Activated CD4-positive, alpha-beta T cell treated with anti-CD3 and anti-CD28 coated beads for 36 hours (primary cell): ENCODE measurements at places on chromosomes 5 and 9. TPM values are rescaled to one million over a fixed set of nuclear protein-coding genes. Genes with fewer than 3 reads are reported as not detected.

PCDHGC5 gene
- total RNA-seq = not detected

AQP7 gene
- total RNA-seq = not detected

C5orf22 gene
- 25.2 TPM for total RNA-seq

CSF1R gene
- 0.41 TPM for total RNA-seq

MSMP gene
- total RNA-seq = 0.39 TPM

GRCh38 chr5:75681125-75681830, 36.0 kb downstream of the POC5 start:
- H3K4me3 ChIP-seq = no peak overlapping the region
- no peak for DNase-seq
- H3K27me3 ChIP-seq = no peaks in the 10 kb centered on the region
- peaks cover 11% of the 10 kb centered on the region for H3K36me3 ChIP-seq
- H3K4me1 ChIP-seq = peaks cover 13% of the 10 kb centered on the region

DNA sequence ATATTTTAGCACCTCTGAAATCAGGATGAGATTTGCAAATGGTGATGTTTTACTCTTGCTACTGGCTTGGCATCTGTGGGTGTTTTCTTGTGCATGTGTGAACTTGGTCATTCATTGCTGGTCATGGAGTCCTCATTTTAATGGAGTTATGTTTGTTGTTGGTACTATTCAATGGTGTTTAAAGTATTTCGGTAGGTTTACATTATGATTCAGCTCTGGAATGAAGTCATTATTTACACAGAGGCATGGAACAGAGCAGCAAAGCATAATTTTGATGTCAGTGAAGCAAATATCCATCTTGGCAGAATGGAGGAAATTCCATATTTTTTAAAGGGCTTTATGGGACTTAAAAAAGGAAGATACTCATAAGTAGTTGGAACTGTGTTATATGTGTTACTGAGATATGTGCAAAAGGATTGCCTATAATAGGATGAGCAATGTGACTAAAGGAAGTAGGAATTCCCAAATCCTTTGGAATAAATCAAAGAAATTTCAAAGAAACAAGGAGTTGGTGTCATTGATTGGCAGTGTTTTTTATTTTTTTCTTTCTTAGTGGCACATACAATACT, 147.4 kb downstream of the ACTBL2 start:
- no peak for DNase-seq
- no peaks in the 10 kb centered on the region for H3K4me1 ChIP-seq
- no peak overlapping the region for H3K4me3 ChIP-seq
- no peak overlapping the region for H3K27ac ChIP-seq
- no peaks in the 10 kb centered on the region for H3K27me3 ChIP-seq
- no peaks in the 10 kb centered on the region for H3K36me3 ChIP-seq

GRCh38 chr9:91174772-91175171, 186.9 kb downstream of the AUH start:
- H3K27me3 ChIP-seq = no peaks in the 10 kb centered on the region
- peaks cover 69% of the 10 kb centered on the region for H3K4me1 ChIP-seq
- peak overlapping the region; percentile 52 for H3K4me3 ChIP-seq
- H3K36me3 ChIP-seq = peaks cover 33% of the 10 kb centered on the region

DNA sequence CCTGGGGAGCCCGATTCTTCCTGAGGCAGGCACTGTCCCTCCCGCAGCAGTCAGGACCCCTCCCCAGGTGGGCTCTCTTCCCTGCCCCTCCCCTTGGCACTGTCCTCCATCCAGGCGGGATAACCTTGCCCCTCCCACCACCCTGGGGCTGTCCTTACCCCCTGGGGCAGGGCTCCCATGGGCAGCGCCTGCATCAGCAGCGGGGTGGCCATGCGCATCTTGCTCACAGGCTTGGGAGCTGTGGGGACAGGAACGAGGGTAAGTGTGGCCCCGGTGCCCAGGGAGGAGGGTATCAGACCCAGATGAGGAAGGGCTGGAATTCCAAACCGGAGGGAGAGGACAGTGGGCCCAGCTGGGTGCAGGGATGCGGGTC, 6.0 kb downstream of the CD74 start:
- H3K4me3 ChIP-seq = no peak overlapping the region
- peaks cover 31% of the 10 kb centered on the region for H3K36me3 ChIP-seq
- no peak for DNase-seq
- H3K27me3 ChIP-seq = no peaks in the 10 kb centered on the region
- H3K27ac ChIP-seq = no peak overlapping the region
- H3K4me1 ChIP-seq = peaks cover 22% of the 10 kb centered on the region

DNA sequence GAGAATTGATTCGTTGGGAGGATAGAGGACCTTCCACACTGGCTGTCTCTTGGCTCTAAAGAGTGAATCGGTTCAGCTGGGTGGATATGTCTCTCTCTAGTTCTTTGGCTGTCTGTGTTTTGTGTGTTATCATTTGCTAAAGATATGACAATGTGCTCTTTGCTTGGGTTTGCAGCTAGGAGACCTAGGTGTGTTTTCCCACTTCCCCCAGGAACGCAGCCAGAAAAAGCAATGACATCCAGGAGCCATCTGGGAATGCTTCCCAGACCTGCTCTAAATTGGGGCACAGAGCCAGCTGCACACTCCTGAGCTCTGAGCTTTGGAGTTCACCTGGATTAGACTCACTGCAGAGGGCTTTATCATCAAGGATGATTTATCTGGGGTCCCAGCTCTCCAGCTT, 12.8 kb upstream of the PDZD2 start:
- peaks cover 8% of the 10 kb centered on the region for H3K27me3 ChIP-seq
- no peaks in the 10 kb centered on the region for H3K4me1 ChIP-seq
- H3K27ac ChIP-seq = no peak overlapping the region
- DNase-seq = no peak
- H3K4me3 ChIP-seq = no peak overlapping the region
- H3K36me3 ChIP-seq = no peaks in the 10 kb centered on the region

GRCh38 chr5:124659798-124660197, 86.6 kb downstream of the ZNF608 start:
- H3K4me1 ChIP-seq = no peaks in the 10 kb centered on the region
- DNase-seq = no peak
- H3K4me3 ChIP-seq = no peak overlapping the region
- H3K27me3 ChIP-seq = peaks cover 25% of the 10 kb centered on the region
- H3K27ac ChIP-seq = no peak overlapping the region

- no peaks in the 10 kb centered on the region for H3K36me3 ChIP-seq
- H3K27ac ChIP-seq = no peak overlapping the region
- no peaks in the 10 kb centered on the region for H3K4me1 ChIP-seq
- DNase-seq = no peak
These were observed 66.2 kb downstream of the PLK2 start for GRCh38 chr5:58393716-58394115.

DNA sequence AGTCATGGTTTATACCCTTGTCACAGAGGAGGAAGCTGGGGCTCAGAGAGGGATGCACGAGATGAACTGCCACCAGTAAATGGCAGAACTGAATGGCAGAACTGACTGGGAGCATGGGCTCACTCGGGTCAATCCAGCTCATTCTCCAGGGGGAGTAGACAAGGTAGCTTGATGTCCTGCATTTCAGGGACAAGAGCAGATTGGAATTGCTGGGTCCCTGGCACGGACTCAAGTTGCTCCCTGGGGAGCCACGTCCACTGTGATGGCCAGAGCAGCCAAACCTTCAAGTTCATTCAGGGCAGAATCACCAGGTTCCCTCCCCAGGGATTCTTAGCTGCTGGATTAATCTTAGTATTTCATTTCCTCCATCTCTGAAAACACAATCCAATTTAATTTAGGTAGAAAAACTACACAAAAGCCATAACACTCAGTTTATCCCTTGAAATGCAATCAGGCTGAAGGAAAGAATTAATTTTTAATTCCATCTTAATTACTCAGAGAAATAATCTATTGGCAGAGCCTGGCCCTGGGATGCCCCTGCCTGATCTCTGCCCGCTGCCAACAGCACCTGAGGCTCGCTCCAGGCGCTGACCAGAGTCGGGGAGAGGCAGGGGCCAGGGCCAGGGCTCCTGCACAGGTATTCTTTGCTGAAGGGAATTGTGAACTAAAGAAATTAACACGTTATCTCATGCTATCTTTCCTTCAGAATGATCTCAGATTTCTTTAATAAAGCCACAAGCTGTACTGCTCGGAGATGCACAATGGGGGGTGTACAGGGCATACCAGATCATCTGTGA, 42.0 kb upstream of the UNC5A start:
- DNase-seq = no peak
- H3K4me1 ChIP-seq = no peaks in the 10 kb centered on the region
- no peak overlapping the region for H3K4me3 ChIP-seq
- H3K27me3 ChIP-seq = peaks cover 50% of the 10 kb centered on the region
- no peak overlapping the region for H3K27ac ChIP-seq
- no peaks in the 10 kb centered on the region for H3K36me3 ChIP-seq

DNA sequence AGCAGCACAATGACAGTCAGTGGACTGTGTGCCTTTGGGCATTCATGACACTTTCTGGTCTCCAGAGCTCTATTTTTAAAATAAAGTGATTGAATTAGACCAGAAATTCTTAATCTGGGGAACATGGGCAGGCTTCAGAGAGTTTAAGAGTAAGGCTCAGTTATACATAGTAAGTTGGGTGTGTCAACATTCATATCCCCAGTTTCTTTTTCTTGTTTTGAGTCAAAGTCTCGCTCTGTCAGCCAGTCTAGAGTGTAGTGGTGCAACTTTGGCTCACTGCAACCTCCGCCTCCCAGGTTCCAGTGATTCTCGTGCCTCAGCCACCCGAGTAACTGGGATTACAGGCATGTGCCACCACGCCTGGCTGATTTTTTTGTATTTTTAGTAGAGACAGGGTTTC, 13.7 kb upstream of the KIF4B start:
- no peaks in the 10 kb centered on the region for H3K36me3 ChIP-seq
- no peak overlapping the region for H3K4me3 ChIP-seq
- no peaks in the 10 kb centered on the region for H3K4me1 ChIP-seq
- no peak overlapping the region for H3K27ac ChIP-seq

DNA sequence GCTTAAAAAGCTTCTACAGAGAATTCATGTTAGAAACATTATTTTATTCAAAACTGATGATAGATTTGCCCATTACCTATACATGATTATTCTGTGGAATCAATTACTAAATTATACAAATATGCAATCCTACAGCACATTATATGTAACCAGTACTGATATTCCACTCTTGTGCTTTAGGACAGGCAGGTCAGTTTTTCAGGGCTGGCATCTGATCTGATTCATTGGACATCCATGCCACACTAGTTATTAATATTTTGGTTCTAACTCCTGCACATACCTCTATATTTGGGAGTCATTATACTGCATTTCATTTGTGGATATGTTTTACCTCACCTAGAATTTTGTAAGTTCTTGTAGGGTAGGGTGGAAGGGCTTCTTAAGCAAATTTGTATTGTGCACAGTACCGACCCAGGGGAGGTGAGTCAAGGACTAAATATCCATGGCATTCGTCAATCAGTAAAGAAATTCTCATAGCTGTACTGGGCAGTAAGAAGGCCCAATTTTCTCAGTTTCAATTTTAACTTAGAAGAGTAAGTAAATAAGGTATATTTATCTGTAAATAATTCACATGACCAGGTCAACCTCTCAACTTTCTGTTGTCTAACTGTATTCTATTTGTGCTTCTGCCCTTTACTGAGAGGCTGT, 33.5 kb downstream of the ELOVL7 start:
- no peak overlapping the region for H3K4me3 ChIP-seq
- no peaks in the 10 kb centered on the region for H3K36me3 ChIP-seq
- no peaks in the 10 kb centered on the region for H3K4me1 ChIP-seq
- peaks cover 4% of the 10 kb centered on the region for H3K27me3 ChIP-seq
- no peak overlapping the region for H3K27ac ChIP-seq

DNA sequence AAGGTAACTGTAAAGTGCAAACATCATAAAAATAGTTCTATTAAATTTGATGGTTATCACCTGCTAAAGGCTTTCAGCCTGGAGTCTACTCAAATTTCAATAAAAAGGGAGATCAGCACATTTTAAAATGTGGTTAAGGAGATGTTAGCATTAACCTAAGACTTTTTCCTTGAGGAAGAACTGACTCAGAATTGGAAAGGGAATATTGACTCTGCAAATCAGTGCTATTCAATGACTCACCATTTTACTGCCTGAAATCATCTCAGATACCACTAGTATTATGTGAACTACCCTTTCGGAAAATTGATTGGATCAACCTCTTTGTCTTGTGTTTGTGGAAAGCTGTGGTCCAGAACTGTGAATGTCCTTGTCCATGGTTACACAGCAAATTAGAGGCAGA, 113.3 kb downstream of the ADRB2 start:
- peaks cover 7% of the 10 kb centered on the region for H3K27me3 ChIP-seq
- no peak overlapping the region for H3K27ac ChIP-seq
- no peaks in the 10 kb centered on the region for H3K36me3 ChIP-seq
- no peak overlapping the region for H3K4me3 ChIP-seq

- DNase-seq = peak; percentile 7
- peaks cover 94% of the 10 kb centered on the region for H3K36me3 ChIP-seq
- H3K27ac ChIP-seq = peak overlapping the region; percentile 73
These were observed 12.2 kb downstream of the TRAF1 start for GRCh38 chr9:120914396-120914795.

DNA sequence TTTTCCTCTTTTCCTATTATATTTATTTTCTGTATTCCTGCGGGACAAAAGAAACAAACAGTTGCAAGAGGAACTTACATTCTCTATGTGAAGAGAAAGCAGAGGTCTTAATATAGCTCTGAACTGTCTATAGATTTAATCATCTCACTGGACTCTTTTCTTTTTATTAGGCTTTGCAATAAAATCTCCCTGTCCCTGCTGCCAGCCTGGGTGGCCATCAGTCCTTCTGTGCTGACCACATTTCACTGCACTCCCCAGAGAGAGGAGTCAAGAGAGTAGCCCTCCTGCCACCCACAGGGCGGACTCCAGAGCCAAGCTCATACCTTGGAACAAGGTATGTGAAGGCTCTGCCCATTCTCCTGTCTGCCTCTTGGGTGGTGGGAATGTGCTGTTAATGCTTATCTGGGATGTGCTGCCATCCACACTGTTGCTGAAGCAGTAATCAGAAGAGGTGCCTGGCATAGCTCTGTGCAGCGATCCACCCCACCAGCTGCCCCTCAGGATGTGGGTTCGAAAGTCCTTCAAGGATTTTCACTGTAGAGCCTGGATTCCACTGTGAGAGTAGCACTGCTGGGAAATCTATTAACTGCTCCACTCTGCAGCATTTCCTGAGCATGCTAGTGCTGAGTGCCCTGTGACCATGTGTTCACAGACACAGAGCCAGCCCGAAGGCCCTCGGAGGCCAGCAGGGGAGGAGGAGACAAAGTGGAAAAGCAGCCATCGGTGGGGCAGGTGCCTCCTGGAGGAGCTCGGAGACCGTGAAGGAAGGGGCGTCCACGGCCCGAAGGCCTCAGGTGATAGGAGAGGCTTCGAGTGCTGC, 334.6 kb downstream of the MED10 start:
- no peaks in the 10 kb centered on the region for H3K36me3 ChIP-seq
- H3K4me1 ChIP-seq = no peaks in the 10 kb centered on the region
- H3K27me3 ChIP-seq = peaks cover 4% of the 10 kb centered on the region
- H3K27ac ChIP-seq = no peak overlapping the region

DNA sequence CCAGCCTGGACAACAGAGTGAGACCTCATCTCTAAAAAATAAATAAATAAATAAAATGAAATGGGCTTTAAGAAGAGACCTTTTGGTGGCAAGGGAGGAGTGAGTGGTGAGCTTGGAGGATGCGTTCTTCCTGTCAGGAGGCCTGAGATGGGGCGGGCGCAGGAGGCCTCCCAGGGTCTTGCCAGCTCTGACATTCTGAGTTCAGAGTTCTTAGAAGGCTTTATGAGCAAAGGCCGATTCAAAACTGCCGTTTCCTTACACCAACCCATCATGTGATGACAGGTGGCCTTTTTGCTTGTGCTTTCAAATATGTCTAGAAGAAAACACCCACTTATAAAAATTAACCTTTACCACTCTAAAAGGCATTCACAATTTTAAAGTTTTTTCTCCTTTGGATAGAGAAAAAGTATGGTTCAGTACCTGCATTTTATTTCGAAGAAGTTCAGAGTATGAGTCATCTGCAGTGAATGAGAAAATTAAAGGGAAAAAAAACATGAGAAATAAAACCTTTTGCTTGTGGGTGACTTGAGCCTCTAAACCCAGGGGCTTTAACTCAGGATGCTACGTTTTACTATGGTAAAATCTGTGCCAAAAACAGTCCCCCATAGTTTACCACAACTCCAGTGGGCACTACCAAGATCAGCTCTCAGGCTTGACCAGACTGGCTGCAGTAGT, 157.4 kb upstream of the OTULINL start:
- H3K27me3 ChIP-seq = no peaks in the 10 kb centered on the region
- peaks cover 19% of the 10 kb centered on the region for H3K4me1 ChIP-seq
- peaks cover 2% of the 10 kb centered on the region for H3K36me3 ChIP-seq
